OCI-LY7 (cell line): ENCODE measurements at places on chromosomes 3 and 15.

GRCh38 chr3:40196966-40197365 is 112.5 kb upstream of the EIF1B start:
- DNase-seq, result no peak

DNA sequence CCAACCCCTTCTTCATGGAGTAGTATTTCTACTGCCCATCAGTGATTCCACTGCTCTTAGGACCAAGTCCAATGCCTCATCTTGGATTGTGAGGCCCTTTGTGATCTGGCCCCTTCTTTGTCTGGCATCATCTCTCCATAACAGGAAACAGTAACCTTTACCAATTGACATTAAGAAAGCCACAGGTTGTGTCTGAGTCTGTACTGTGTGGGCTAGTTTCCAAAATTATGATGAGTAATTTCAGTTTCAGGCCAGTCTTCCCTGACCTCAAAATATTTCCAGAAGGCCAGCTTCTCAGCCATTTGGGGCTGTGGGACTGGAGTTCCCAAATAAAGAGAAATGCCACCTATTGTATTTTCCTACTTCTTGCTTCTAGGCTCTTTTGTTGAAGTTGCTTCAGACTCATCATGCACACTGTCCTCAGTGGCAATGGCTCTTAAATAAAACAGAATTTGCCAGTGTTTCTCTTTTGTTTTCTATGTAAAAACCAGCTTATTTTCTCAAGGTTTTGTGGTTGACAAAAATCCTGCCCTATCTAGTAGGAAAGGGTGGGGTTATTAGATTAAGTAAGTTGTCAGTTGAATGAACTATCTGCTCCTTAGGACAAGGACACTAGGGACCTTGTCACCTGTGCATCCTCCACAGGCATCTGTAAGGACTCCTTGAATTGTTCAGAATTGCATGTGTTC is 47.0 kb upstream of the ACKR4 start:
- no peak for DNase-seq

GRCh38 chr3:110773413-110773954 is 298.1 kb upstream of the NECTIN3 start:
- DNase-seq, result no peak

DNA sequence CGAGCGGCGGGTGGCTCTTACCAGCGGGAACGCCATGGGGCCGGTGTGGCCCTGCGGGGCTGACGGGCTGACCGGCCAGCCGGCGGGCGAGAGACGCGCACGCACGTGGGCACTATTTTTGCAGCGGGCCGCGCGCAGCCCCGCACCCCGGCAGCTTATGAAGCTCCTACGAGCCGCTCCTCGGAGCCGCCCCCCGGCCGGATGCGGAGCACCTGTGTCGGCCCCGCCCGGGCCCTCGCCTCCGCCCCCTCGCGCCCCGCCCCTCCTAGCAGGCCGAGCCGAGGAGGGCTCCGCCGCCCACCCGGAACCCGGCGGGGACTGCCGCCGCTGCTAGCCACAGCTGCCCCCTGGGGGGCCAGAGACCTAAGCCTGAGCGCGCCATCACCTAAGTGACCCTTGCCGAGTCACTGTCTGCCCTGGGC is 683 bp upstream of the CPEB1 start:
- DNase-seq, result no peak
